ENCODE measurements at places on chromosomes 7 and 10.

GRCh38 chr10:4830551-4830950 lies 4.5 kb downstream of the AKR1E2 start:
- no peak for DNase-seq

DNA sequence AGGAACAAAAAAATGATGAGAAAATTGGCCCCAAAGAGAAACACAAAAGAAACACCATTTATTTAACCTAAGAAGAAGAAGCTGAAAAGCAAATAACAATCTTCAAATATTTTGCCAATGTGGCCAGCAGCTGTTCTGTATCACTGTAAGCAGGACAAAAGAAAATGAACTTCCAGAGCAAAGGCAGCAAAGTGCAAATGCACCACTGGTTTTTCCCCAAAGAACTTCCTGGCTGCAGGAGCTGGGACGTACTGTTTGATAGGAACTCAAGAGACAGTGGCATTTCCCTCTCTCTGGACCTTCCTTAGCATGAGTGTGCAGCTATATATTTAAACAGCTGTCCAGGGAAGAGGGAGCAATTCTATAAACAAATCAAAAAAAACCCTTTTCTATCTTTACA lies 60.4 kb downstream of the RNLS start:
- DNase-seq = no peak

- DNase-seq = no peak
These were observed 975 bp downstream of the CNTNAP2 start for GRCh38 chr7:146117576-146117975.

DNA sequence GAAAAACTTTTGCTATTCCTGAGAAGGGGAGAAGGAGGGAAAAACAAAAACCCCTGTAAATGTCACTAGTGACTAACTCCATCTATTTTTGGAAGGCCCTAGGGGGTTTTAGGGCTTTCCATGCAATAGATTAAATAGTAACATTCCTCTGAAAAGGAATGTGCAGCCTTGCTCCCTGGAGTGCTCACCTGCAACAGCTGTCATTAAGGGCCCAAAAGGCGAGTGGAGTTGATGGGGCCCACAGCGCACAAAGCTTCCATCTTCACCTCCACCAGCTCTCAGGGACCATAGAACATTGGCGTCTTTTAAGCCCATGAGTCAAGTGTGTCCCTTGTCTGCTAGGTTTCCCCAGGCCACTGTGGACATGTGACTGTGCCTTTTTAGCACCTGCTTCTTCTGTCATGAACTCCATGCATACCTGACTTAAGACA lies 58.0 kb upstream of the IL6 start:
- no peak for DNase-seq

DNA sequence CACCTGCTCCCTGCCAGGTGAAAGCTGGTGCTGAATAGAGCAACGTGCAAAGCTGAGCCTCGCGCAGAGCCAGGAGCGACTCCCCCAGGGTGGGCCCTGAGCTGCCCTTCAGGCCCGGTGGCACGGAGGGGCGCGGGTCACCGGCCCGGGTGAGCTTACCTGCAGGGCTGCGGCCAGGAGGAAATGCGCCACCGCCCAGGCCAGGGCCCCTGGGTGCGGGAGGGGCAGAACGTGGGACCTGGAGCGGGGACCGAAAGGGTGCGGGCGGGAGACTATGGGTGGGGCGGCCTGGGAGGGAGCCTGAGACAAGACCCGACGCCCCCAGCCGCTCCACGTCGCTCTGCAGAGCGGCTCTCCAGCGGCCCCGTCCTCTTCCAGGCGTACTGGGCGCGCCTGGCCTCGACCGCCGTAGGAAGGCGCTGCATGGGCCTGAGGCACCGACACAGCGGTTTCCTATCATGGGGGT lies 122.1 kb downstream of the BTAF1 start:
- no peak for DNase-seq

DNA sequence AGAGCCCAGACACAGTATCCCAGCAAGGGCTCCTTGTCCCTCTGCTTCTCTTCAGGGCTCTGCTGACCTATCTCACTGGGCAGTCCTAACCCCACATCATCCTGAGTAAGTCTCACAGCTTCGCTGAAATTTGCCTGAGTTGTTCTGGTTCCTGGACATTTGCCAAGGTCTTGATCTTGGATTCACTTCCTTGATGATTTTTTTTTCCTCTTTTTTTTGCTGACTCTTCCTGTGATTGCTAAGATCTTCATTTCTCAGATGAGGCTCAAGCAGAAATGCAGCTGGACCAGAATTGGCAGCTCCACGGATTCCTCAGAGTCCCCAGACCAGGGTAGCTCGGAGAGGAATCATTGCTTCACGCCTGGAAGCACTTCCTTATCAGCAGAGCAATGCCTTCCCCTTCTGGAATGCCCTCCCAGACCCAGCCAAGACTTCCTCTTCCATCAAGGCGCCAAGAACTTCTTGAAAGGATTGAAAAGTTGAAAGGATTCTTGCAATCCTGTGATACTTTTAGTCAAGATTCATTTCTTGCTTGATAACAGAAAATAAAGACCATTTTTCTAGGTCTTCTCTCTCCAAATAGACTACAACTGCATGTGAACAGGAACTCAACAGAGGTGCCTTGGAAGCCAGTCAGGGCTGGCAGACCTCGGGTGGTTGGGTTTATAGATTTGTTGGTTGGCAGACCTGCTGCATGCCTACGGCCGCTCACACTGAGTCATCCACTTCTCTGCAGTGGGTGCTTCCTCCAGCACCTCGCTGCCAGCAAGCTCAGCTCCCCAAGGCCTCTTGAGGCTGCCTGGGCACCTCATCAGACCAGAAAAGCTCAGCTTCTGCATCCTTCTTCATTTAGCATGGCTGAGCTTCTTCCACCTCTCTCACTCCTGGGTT lies 8.8 kb upstream of the AFAP1L2 start:
- DNase-seq = no peak

- DNase-seq = peak; percentile 12
These were observed 11.0 kb downstream of the GHRHR start for GRCh38 chr7:30974605-30975255.

GRCh38 chr10:30284865-30285594 lies 64.0 kb downstream of the MTPAP start:
- no peak for DNase-seq

GRCh38 chr10:3747984-3748383 lies 37.0 kb downstream of the KLF6 start:
- DNase-seq = no peak

GRCh38 chr7:24574386-24574785 lies 1.1 kb downstream of the PALS2 start:
- DNase-seq = no peak

DNA sequence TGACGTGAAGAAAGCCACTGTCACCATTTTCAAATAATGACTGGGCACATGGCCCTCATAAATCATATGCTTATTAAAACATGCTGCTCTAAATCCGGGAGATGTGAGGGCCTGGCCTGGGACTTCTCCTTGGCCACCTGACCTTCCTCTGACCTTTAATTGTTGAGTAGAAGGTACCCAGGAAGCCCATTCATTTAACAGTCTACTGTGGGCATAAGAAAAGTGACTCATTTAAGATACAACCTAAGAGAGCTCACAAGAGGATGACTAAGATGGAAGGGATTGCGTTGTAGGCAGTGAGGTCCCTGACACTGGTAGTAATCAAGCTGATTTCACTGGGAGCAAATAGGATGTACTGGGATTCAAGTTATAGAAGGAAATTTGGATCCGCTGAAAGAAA lies 203.4 kb upstream of the GPR26 start:
- DNase-seq = no peak

- no peak for DNase-seq
These were observed 19.2 kb upstream of the PDLIM1 start for GRCh38 chr10:95309958-95310357.

GRCh38 chr7:6012355-6013104 lies 3.5 kb downstream of the AIMP2 start:
- no peak for DNase-seq

DNA sequence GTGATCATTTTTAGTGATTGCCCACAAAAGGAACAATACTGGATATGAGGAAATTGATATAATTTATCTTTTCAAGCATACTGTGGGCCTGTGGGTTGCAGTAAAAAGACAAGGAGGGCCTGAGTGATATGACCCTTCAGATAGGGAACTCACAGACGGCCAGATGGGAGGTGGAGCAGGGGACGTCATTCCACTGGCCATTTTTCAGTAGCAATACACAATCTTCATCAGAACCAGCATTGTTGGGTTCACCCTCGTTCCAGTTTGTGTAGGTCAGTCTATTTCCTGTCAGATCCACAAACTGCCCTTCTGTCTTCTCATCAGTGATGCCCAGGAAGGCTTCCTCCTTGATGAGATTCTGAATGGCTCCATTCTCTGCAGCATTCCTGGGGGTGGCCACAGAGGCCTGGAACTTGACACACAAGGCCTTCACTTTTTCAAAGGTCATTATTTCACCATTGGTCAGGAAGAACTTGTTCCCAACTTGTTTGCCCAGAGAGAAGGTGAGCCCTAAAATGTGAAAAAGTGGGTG lies 4.5 kb downstream of the MBL2 start:
- no peak for DNase-seq

DNA sequence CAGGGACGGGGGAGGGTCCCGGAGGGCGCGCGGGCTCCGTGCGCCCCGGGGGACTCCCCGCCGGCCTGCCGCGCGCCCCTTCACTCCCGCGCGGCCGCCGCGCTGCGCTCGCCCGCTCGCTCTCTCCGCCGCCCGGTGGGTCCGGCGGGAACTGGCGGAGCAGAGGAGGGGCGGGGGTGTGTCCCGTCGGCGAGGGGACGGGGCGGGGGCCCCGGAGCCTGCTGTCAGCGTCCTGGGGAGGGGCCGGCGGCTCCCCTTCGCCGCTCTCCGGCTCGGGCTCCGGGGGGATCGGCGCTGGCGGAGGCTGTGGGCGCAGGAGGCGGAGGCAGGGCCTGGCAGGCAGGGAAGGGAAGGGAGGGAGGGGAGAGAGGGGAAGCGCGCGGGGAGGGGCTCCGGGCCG lies at the start of gene SH3PXD2A:
SH3PXD2A (minus strand) TSS at position 153 of the 400 bp plus-strand sequence. CDS start 310 bp downstream, outside the sequence.
- DNase-seq = no peak

- no peak for DNase-seq
These were observed 20.6 kb upstream of the NKX6-2 start for GRCh38 chr10:132806561-132807003.

GRCh38 chr7:107982042-107982840 lies 20.7 kb downstream of the LAMB1 start:
- no peak for DNase-seq

DNA sequence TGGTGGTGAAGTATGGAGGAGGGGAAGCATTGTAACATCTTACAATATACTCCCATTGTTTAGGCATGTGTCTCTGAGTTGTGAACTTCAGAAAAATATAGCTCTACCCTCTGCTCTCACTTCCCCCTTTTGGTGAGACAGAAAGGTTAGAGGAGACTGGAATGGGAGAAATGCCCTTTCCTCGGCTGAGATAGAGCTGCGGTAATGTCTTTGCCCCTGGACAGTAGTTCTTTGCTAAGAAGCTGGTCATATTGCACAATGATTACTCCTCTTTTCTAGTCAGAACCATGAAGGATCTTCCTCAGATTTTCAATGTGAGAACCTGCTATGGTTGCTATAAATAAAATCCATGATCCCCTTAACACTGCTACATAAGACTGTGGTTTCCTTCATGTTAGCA lies 171.0 kb downstream of the SEM1 start:
- no peak for DNase-seq

GRCh38 chr7:106613848-106614560 lies 47.0 kb downstream of the CCDC71L start:
- DNase-seq = no peak

DNA sequence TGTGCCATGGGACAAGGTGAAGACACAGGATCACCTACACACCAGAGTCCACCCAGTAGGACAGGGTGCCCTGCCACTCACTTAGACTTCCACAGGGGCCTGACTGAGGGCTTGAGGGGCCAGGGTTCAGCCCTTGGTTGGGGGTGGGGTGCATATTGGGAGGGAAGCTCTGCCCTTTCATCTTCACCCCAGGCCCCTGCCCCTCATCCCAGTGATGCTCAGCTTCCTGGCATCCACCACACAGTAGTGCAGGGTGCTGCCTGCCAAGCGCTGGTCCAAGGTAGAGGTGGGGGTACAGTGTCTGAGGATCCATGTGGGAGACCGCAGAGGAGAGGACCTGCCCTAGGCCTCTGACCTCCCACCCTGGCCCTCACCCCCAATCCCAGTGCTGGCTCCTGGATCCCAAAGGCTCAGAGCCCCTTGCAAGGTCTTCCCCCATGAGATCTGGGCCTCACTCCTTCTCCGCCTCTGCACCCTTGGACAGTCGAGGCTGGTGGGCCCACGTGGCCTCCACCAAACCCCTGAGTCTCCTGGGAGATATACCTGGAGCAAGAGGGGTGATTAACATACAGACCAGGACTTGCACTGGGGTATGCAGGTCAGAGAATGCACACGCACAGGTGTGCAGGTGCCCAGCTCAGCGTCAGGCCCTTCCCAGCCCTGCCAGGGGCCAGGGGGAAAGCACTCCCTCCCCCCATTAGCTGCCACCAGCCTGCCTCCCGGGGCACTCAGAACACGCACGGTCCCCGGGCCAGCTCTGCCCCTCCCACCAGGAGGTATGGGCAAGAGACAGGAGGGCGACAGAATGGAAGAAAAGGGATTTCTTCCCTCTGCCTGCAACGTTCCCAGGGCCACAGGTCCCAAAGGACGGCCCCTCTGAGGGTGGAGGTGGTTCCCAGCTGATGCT lies 8.6 kb upstream of the IRF5 start:
- DNase-seq = no peak

GRCh38 chr7:130948822-130949221 lies 214.8 kb upstream of the KLF14 start:
- no peak for DNase-seq
